ENCODE measurements at places on chromosomes 12 and 14. TPM values are rescaled to one million over a fixed set of nuclear protein-coding genes. Genes with fewer than 3 reads are reported as not detected.

TAS2R10 gene
- 0.26 TPM for total RNA-seq

TAS2R31 gene
- total RNA-seq = 2.0 TPM

RNF212B gene
- not detected for total RNA-seq

EXOC3L4 gene
- 0.26 TPM for total RNA-seq

IFNG-AS1 gene
- total RNA-seq = not detected

TAPBPL gene
- total RNA-seq = 1.8 TPM

CLEC4D gene
- not detected for total RNA-seq

PTPRO gene
- total RNA-seq = under 0.01 TPM

C3AR1 gene
- not detected for total RNA-seq

MLEC gene
- total RNA-seq = 61.9 TPM

AKT1 gene
- 164 TPM for total RNA-seq

P2RX7 gene
- total RNA-seq = 0.77 TPM

CELA1 gene
- not detected for total RNA-seq

PCNX4 gene
- total RNA-seq = 24.7 TPM

POLE2 gene
- 2.2 TPM for total RNA-seq

CAPZA3 gene
- total RNA-seq = not detected

MIP gene
- not detected for total RNA-seq

KRT2 gene
- not detected for total RNA-seq

NOS1 gene
- total RNA-seq = 0.26 TPM

TAS2R42 gene
- total RNA-seq = not detected

PTPRB gene
- 0.38 TPM for total RNA-seq

OR10G3 gene
- total RNA-seq = not detected

CSAD gene
- total RNA-seq = 11.1 TPM

ENTPD5 gene
- 13.7 TPM for total RNA-seq

APOF gene
- not detected for total RNA-seq

SERPINA9 gene
- total RNA-seq = not detected

ESPL1 gene
- total RNA-seq = 0.26 TPM

SLCO1B1 gene
- total RNA-seq = not detected

KLHDC1 gene
- total RNA-seq = 0.90 TPM

SLC17A8 gene
- total RNA-seq = not detected

PTHLH gene
- 82.1 TPM for total RNA-seq

CSRP2 gene
- total RNA-seq = 25.5 TPM

RPS26 gene
- total RNA-seq = 201 TPM

RFC5 gene
- 7.4 TPM for total RNA-seq

ANO4 gene
- 2.4 TPM for total RNA-seq

FAM161B gene
- total RNA-seq = 1.6 TPM

ADAMTS20 gene
- total RNA-seq = not detected

FITM1 gene
- 0.51 TPM for total RNA-seq

MYH6 gene
- not detected for total RNA-seq

ACVR1B gene
- total RNA-seq = 12.1 TPM

SPTB gene
- not detected for total RNA-seq

AACS gene
- total RNA-seq = 30.5 TPM

B4GALNT1 gene
- total RNA-seq = 0.13 TPM

CCDC175 gene
- not detected for total RNA-seq

TRPV4 gene
- total RNA-seq = 0.51 TPM
